ENCODE measurements at places on chromosomes 6 and 20.

GRCh38 chr6:63487103-63487813 is 85.0 kb upstream of the LOC128125822 start:
- DNase-seq: no peak

GRCh38 chr6:11668455-11668854 is 110.1 kb downstream of the ADTRP start:
- DNase-seq: no peak

DNA sequence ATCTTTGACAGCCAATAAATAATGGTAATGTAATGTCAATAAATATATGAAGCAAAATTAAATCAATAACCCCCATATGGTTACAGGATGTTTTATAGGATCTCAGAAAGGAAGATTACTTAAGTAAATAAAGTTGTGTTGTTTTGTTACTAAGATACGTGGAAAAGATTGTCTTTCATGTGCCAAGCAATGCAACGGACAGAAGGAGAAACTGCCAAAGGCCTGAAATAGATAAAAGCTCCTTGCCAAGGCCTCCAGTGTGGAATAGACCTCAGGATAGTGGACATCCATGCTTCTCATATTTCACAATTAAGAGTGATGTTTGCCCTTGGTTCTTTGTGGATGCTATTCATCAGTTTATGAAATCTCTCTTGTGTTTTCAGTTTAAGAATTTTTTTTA is 16.4 kb upstream of the FNDC1 start:
- DNase-seq: no peak

GRCh38 chr6:17178754-17179529 is 77.1 kb downstream of the STMND1 start:
- DNase-seq: no peak

DNA sequence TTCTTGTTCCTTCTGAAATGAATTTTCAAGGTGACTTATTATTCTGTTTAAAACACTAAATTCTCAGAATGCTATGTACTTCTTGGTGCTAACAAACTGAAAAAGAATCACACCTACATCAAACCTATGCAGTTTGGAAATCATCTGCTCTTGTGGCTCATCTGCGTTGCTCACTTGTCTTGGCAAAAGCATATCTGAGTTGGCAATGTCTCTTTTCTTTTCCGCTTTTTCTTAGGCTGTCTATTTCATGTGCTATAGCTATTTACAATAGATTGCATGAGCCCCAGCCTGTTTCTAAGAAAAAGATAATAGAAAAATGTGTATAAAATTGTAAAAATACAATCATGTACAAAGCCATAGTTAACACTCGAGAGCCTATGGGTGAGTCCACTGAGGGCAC is 348.9 kb upstream of the AGPAT4 start:
- DNase-seq: no peak

- DNase-seq: no peak
These were observed 530.1 kb upstream of the NOX3 start for GRCh38 chr6:155985660-155986138.

DNA sequence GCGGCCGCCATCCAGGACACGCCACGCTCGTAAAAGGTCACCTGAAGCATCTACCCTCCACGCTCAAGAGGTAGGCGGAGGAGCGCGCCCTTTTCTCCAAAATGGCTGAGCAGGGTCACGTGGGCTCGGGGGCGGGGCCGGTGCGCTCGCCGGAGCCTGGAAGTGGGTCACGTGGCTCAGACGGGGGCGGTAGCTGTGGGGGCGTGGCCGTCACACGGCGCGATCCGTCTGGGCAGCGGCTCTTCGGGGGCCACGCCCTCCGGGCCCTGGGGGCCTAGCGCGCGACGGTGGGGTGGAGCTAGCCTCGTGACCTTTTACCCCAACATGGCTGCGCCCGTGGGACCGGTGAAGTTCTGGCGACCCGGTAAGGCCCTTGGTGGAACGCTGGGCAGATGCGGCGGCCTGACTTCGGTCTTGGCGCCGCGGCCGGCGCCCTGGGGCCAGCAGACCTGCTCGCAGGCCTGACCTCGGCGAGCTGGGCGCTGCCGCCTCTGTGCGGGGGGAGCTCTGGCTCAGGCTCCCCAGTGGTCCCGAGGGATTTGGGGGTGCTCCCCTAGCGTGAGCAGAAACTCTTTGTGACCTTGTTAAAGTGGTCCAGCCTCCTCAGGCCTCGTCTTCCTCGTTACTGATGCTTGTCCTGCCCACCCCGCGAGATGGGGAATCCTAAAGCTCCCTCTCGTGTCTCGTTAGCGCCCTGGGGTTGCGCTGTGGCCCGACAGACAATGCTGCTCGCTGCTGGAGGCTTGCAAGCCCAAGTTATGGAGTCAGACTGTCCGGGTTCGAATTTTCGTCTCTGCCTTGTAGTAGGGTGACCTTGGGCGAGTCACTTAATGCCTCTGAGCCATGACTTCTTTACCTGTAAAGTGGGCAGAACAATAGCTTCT is at the start of gene DHX35:
TSS of gene DHX35 (plus strand) at position 301 of the 884 bp plus-strand sequence. CDS start at position 325, 24 bp downstream.
- DNase-seq: peak; percentile 90

DNA sequence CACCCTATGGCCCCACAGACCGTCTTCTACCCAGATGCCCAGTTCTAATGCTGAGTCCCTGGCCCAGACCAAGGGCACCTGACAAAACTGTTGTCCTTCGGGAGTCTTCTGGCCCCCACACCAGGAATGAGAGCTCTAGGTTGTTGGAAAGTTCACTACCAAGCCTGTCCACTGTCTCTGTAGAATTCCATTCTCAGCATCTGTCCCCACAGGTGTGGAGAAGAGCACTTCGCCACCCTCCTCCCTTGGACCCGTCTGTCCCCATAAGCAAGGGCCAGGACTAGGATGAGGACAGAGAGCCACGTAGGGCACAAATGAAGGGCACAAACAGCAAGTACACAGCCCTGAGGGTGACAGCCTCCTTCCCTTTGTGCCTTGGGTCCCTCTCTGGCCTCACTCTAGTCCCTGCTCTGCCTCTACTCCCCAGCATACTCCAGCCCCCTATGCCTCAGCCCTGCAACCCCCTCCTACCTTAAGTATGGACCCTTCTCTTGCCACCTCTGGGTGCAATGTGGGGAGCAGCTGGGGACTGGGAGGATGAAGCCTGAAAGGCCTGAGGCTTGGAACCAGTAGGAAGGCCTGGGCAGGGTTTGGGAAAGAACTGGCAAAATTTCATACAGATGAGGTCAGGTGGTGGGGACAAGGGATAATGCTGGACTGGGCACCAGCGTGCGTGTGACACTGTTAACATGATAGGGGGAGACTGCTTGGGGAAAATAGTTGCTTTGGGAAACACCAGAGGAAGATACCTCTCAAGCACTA is 4.3 kb downstream of the LZTS3 start:
- DNase-seq: no peak

GRCh38 chr6:37310966-37311365 is 42.8 kb upstream of the RNF8 start:
- DNase-seq: no peak
